Adipocyte (in vitro differentiated cells): ENCODE measurements at places on chromosomes 2 and 18.

DNA sequence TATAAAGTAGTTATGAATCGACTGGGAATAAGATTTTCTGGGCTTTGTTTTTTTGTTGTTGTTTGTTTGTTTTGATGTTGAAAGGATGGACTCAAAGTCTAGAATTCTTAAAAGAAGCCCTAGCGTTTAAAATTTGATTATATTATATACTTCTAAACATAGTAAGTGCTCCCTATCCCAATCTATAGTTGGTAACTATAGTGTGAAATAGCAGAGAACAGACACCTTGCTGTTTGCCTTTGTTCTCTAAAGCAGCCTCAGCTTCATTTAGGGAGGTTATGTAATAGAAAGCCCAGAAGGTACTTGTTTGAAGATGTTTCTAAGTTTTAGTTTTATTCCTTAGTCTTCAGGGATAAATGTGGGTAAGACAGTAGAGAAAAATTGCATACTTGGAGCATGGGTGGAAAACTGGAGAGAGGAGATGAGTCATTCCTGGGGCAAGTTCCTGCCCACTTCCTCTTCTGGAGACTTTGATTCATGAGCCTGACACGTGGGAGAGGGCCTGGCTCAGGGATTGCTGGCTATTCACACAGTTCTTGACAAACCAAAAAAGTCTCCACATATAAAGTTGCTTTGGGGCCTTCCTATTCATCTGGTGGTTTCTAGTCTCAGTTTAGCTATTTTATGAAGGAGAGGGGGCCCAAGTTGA, 131.9 kb downstream of the MYO1B start:
- DNase-seq = peak; percentile 93

- DNase-seq = peak; percentile 55
These were observed 48.5 kb downstream of the CDK15 start for GRCh38 chr2:201854841-201855240.

GRCh38 chr18:45874491-45875184, 49.2 kb downstream of the SIGLEC15 start:
- no peak for DNase-seq

- DNase-seq = no peak
These were observed 42.8 kb downstream of the TBC1D8 start for GRCh38 chr2:101108357-101108756.

- peak; percentile 57 for DNase-seq
These were observed 94.9 kb downstream of the TMEM131 start for GRCh38 chr2:97900806-97901205.

GRCh38 chr2:224670203-224670602, 46.0 kb downstream of the CCDC195 start:
- DNase-seq = no peak

DNA sequence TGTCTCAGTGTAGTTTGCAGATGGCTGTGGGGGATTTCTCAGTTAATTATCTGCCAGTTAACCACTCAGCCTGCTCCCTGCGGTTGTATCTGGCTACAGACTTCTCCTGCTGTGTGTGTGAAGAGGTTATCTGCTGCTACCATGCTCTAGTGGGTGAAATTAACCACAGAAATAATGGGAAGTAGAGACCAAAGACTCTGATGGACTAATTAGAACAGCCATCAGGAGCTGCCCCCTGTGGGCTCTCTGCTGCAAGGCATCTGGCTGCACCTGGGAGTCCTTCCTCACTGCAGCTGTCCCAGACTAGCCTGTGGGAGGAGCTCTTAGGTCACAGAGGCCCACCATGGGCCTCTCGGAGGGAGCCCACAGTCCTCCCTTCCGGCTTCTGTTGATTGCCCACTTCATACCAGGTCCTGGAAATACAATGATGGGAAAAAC, 66.6 kb downstream of the CTIF start:
- no peak for DNase-seq

GRCh38 chr18:34287825-34288224, 63.1 kb upstream of the NOL4 start:
- no peak for DNase-seq

DNA sequence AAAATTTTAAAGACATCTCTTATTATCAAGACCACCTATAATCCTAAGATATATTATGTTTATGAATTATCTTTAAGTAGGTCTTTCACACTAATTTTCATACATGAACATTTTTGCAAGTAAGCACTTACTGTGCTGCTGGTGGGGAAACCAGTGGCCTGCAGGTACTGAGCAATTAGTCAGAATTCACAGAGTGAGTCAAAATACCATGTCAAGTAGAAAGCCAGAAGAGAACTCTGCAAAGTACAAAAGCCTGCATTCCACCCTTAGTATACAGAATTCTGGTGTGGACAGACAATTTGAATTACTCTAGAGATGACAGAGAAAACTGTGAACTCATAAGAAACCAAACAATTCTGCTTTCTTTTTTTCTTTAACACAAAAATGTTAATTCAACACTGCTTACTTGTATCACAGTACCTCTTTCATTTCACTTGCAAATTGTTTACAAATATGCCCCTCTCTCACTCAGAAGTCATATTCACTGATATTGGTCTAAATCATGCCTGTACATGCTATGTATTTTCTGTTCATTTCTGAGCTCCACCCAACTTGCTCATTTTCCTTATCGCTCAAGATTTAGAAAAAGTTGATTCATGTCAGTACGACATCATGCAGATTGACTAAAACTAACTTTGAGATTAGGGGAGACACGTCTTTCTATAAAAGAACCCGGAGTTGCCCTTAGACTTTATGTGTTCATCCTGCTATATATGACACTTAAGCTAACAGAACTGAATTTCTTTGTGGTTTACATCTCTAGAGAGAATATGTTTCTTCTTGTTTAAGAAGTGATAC, 182.9 kb downstream of the IKZF2 start:
- peak; percentile 25 for DNase-seq

DNA sequence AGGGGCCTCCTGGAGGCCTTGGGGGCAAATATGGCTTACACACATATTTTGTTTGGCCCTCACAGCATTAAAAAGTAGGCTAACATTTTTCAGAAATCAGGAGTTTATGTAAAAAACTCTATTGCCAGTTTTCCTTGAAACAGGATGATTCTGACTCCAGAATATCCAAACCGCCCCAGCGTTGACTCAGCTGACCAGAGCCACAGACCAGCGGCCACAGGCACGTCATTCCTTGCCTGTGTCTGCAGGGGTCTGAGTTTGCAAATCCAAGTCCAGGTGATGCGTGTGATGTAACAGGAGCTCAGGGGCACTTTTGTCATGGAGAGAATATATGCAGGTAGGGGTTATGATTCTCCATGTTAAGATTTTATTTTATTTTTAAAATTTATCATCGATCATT, 79.4 kb upstream of the ALKAL2 start:
- DNase-seq = no peak

DNA sequence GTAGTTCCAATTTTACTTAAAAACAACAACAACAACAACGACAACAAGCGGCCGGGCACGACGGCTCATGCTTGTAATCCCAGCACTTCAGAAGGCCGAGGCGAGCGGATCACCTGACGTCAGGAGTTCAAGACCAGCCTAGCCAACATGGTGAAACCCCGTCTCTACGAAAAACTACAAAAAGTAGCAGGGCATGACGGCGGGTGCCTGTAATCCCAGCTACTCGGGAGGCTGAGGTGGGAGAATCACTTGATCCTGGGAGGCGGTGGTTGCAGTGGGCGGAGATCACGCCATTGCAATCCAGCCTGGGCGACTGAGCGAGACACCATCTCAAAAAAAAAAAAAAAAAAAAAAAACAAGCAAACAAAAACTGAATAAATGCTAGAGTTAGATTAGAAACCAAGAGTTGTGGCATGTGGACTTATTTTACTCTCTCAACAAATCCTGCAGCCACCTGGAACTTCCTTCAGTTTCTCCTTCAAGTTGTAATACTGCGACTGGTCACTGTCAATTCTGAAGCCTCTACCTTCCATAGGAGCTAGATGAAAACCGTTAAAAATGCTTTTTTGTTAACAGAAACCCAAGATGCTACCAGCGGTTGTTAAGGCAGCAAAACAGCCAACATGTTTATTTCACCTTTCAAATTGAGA, 1.3 kb downstream of the ATP5F1A start:
- DNase-seq = peak; percentile 24

DNA sequence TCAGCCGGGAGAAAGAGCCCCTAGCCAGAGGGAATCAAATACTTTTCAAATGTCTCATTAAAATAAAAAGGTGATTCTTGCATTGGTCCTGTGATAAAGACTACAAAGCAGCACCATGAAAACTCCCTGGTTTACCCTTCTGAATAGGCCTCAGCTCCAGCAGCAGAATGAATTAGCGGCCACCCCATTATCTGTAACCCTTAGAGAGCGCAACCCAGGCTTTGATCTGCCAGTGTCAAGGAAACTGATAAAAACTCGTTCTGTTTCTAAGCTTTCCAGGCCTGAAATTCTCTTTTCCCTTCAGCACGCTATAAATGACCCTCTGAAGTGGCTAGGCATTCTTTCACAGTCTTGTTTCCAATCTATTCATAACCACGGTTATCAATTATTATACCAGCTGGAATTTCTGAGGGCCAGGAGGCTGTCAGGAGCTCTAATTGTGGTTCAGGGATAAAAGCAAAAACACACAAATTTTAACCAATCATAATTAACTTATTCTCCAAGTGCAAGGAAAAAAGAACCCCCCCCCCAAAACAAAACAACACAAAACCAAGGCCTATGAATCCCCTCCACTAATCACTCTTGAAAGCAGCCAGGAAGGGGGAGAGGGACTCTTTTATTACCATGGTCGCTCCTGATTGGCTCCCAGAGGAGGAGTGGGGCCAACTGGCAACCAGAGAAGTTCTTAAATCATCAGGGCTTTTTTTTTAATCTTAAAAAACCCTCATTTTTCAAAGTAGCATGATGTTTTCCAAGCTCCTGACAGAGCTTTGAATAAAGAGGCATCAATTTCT, 258.9 kb downstream of the CYRIA start:
- DNase-seq = no peak

DNA sequence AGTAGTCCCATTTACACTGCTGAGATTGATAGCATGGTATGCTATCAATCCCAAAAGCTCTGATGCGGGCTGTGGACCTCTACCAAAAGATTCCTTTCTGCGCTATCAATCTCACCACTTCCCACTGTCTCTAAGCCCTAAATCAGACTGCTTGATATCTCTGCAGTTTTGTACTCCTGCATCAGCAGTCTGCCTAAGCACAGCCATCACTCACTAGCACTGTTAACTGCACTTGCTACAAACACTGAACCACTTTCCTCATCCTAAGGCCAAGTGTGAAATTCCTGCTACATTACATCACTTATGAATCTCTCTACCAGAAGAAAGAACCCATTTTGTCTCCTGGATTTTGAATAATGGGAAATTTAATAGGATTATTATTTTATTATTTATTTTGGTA, 237.0 kb downstream of the HNMT start:
- no peak for DNase-seq

GRCh38 chr2:86079981-86080911, 25.4 kb downstream of the POLR1A start:
- DNase-seq = peak; percentile 84

DNA sequence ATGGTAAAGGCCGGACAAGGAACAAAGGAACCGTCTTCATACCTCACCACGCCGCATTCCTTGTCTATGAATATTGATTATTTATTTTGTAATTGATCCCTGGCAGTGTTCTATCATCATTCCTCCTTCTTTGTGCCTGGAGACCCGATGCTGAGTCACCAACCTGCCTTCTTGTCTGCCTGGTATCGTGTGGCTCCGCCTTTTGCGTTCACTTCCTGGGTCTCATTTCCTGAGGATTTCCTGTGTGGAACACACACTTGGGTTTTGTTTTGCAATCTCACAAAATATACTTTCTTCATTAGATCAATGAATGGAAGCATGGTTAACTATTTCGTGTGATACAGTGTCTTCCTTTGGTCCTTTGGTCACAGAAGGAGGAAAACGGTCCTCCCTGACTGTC, 95.5 kb upstream of the SNTG2 start:
- DNase-seq = no peak

GRCh38 chr18:53947092-53947640, 277.3 kb downstream of the MBD2 start:
- DNase-seq = no peak

GRCh38 chr2:161228511-161229240, 68.4 kb downstream of the TANK start:
- no peak for DNase-seq

- no peak for DNase-seq
These were observed 107.0 kb downstream of the MGAT5 start for GRCh38 chr2:134360745-134361487.

GRCh38 chr2:30865892-30866681, 58.8 kb upstream of the CAPN13 start:
- no peak for DNase-seq

- DNase-seq = peak; percentile 69
These were observed 2113.3 kb upstream of the PIK3C3 start for GRCh38 chr18:39841482-39842365.

DNA sequence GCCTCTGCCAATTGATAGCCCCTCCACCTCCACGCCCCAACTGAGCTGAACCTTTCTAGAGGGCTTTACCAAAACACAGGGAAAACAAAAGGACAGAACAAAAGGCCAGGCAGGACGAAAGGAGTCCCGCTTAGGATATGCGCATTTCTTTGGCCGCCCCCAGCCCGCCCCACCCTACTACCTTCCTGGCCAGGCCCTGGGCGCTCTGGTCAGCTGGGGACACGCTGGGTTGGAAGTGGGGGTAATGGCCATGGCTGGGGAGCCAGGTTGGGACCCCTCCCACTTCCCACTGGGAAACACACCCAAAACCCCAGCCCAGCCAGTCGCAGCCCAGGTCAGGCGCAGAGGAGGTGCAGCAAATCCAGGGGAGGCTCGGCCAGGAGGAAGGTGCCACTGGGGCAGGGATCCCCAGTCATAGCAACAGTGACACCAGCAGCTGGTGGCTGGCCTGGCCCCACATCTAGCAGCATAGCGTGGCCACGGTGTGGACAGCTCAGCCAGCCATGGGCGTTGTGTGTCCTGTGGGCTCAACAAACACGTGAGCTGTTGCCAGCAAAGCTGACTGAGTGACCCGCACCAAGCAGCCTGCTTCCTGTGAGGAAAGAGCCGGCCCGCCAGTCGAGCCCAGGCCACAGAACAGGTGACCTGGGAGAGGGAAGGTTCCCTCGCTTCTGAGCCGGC, 24.6 kb upstream of the B3GNT7 start:
- no peak for DNase-seq

GRCh38 chr2:213185147-213185822, 33.9 kb upstream of the IKZF2 start:
- DNase-seq = no peak

GRCh38 chr2:86087936-86088850, 17.5 kb downstream of the POLR1A start:
- no peak for DNase-seq

- DNase-seq = peak; percentile 94
These were observed 32.8 kb downstream of the CCDC93 start for GRCh38 chr2:117980783-117981676.

- DNase-seq = no peak
These were observed 30.1 kb upstream of the MBOAT2 start for GRCh38 chr2:9033385-9034168.

DNA sequence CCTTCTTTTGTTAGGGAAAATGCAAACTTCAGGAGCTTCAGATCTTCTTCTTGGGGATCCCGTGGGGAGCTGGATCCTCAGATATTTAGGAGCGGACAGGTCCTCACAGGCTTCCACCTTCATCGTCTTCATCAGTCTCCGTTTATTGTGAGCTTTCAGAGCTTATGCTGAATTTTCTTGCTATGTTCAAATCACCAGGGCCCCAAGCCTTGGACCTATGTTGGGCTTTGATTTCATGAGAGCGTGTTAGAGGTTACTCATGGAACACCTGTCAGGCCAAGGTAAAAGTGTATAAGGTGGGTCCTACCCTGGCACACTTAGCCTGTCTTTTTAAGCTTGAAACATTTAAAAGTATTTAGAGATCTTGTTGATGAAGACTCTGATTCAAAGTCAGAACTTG, 212.9 kb downstream of the FAM210A start:
- DNase-seq = no peak

- no peak for DNase-seq
These were observed 27.5 kb downstream of the SOS1 start for GRCh38 chr2:39093218-39093898.
